ENCODE measurements at places on chromosomes 2 and 18. TPM values are rescaled to one million over a fixed set of nuclear protein-coding genes. Genes with fewer than 3 reads are reported as not detected.

VSNL1 gene
- not detected for total RNA-seq

IL36B gene
- not detected for total RNA-seq

EMILIN1 gene
- total RNA-seq, result 18.2 TPM

DNA sequence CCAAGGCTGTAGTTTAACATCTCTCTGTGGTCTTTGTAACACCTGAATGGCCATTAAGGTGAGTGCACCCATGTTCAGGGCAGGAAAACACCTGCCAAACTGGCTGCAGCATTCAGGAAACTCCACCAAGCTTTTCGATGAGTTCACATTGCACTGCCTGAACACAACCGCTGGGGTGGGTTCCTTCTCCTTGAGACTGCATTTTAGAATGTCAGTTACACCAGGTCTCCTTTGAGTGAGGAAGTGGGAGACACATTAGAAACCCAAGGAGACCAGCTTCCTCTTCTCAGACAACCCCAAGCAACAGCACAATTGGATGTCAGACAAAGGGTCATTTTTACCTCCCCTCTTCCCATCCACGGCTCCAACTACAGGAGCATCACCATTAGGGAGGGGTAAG is 35.2 kb downstream of the CYRIA start:
- no peaks in the 10 kb centered on the region for H3K36me3 ChIP-seq
- no peak overlapping the region for H3K27ac ChIP-seq
- no peak overlapping the region for H3K4me3 ChIP-seq
- DNase-seq, result no peak

GRCh38 chr2:10764896-10765295 is 43.5 kb downstream of the ATP6V1C2 start:
- H3K36me3 ChIP-seq, result no peaks in the 10 kb centered on the region
- H3K4me3 ChIP-seq, result no peak overlapping the region
- DNase-seq, result no peak

DNA sequence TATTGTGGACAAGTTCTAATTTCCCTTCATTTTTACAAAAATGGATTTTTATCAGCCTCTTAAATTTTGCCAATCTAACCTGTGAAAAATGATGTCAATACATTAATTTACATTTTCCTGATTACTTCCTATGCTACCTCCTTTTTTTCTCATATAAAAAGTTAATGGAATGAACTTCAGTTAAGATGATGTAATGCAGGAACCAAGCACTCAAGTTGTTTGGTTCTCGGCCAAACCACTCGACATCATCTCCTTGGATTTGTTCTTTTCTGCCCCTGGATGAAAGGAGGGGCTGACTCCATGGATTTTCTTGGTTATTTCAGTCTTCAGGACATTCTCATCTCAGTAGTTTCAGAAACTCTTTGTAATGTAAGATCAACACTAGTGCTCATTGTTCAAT is 253.1 kb upstream of the NXPH2 start:
- H3K27ac ChIP-seq, result no peak overlapping the region
- DNase-seq, result no peak

DNA sequence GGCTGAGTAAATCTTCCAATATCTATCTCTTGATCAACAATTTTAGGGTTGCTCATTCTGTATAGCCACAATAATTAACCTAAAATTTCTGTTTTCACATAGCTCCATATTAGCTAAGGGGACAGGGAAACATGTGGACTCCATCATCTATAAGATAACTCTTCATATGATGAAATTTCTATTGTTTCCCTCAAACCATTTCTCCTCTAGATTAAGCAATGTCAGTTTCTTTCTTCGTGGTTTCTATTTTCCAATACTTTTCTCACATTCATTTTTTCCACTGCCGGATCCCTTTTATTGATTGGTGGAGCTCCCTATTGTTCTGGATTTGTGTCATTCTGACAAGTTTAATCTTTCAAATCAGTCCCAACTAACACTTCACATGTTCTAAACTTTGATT is 1221.3 kb upstream of the ZEB2 start:
- no peaks in the 10 kb centered on the region for H3K36me3 ChIP-seq
- DNase-seq, result no peak
- H3K4me1 ChIP-seq, result no peaks in the 10 kb centered on the region
- no peak overlapping the region for H3K4me3 ChIP-seq
- H3K27me3 ChIP-seq, result no peaks in the 10 kb centered on the region
- H3K27ac ChIP-seq, result no peak overlapping the region

All from gastrocnemius medialis (tissue), 4 donors.